ENCODE measurements at places on chromosomes 7 and 10.

DNA sequence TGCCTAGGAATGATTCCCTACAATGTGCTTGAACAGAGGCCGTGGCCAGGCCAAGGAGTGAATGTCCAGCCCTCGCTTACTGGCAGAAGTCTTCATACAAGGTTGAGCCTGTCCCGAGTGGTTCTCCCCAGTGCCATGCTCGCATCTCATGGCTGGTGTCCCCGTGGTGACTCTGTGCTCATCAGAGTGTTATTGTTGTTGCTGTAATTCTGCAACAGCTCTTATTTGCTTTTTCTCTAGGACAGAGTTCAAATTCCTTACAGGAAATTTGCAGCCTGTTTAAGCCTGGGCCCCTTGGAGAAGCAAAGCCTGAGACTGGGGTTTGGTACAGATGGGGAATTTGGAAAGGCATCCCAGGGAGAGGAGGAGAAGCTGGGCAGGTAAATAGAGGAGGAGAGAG, 157.7 kb upstream of the PRR15 start:
- no peak for DNase-seq

- DNase-seq: no peak
These were observed 78.2 kb upstream of the STEAP1B start for GRCh38 chr7:22578007-22578733.

DNA sequence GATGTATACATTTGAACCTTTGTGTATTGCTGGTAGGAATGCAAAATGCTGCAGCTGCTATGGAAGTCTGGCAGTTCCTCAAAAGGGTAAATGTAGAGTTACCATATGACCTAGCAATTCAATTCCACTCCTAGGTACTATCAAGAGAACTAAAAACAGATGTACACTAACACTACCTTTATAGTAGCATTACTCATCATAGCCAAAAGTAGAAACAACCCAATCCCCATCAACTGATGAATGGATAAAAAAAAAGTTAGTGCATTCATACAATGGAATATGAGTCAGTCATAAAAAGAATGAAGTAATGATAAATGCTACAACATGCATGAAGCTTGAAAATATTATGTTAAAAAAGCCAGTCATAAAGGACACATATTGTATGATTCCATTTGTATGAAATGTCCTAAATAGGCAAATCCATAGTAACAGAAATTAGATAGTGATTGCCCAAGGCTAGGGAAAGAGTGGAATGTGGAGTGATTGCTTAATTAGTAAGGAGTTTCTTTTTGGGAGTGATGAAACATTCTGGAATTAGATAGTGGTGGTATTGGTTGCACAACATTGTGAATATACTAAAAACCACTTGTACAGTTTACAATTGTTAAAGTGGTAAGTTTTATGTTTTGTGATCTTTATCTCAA, 96.4 kb upstream of the AOAH start:
- no peak for DNase-seq

- DNase-seq: no peak
These were observed 33.6 kb upstream of the DRGX start for GRCh38 chr10:49429458-49429857.

GRCh38 chr7:6637544-6638229, 569 bp downstream of the ZNF316 start:
- peak; percentile 67 for DNase-seq

- DNase-seq: no peak
These were observed 30.3 kb upstream of the TPK1 start for GRCh38 chr7:144866189-144866588.

GRCh38 chr7:22851145-22851544, 28.5 kb upstream of the TOMM7 start:
- no peak for DNase-seq

DNA sequence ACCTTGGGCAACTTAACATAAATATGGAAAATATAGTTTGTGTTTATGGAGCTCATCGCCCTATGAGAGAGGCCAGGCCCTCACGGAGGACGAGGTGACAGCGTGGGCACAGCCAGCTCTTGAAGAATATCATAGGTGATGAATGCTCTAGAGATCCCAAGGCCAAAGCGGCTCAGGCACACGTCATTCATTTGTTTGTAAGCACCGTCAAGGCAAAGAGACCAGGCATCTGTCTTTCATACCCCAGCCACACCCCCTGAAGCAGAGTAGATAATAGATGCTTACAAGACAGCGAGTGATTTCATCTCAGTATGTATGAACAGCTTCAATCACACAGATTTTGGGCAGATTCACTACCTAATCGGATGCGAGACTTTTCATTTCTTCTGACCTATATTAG, 242.1 kb upstream of the C7orf33 start:
- DNase-seq: no peak

GRCh38 chr10:132404169-132404880, 7.3 kb downstream of the PWWP2B start:
- DNase-seq: no peak

DNA sequence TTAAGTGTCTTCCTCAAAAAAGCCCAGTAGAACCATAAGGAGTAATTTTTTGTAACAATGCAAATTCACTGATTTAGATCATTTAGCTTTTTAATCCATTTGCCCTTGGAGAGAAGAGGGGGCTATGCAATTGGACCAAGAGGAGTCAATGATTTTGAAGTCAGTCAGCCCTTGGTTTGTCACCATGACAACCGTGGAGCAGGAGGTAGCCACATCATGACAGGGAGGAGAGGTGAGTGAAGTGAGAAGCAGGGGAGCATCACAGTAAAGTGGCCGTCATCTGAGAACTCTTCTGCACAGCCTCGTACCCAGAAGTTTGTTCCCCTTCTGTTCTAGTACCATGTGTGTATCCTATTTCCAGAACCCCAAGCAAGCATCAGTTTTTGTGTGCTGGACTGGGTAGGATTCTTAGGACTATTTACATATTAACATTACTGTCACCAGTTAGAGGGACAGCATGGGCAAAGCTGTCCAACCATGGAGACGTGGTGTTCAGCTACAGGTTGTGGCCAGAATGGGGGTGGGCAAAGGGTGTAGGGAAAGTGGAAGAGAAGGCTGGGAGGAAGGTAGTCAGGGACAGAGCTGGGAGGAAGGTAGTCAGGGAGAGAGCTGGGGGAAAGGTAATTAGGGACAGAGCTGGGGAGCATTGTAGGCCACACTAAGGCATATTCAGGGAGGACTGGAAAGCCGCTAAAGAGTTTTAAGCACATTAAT, 13.1 kb downstream of the UBE3C start:
- DNase-seq: no peak

DNA sequence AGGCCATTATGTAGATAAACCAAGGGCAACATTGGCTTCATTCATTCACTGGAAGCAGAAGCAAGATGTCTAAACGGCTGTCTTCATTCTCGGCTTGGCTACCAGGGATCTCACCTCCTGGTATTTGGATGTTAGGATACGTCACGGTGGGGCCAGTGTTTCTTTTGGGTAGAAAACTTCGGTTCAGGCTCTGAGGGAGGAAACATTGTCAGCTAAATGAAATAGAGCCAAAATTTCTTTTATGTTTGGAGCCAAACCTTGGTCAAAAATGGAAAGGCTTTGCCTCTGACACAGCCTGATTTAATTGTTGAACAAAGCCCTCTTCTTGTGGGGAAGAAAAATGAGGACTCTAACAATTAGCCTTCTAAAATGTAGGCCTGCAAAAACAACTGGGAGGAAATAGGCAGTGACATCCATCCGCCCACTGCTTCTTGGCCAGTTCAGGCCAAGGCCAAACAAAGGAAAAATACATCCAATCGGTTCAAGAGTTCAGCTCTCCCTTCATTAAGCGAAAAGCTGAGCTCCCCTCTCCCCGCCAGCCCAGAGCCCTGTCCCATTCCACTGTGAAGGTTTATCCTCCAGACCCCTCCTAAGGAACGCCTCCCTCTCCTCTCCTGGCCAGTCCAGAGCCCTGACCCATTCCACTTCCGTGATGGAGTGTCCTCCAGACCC, 44.4 kb downstream of the PFKFB3 start:
- DNase-seq: peak; percentile 8

- DNase-seq: no peak
These were observed 37.6 kb downstream of the FAM53B start for GRCh38 chr10:124706462-124707143.

DNA sequence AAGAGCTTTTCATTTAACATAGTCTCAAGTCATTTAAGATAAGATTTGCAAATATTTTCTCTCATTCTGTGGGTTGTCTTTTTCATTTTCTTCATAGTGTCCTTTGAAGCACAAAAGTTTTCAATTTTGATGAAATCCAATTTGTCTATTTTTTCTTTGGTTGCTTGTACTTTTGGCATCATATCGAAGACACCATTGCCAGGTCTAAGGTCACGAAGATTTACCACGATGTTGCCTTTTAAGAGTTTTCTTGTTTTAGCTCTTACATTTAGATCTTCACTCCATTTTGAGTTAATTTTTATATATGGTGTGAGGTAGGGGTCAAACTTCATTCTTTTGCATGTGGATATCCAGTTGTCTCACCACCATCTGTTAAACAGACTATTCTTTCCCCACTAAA, 34.7 kb downstream of the TMEM270 start:
- DNase-seq: no peak

GRCh38 chr7:50307368-50308032, 3.0 kb downstream of the IKZF1 start:
- DNase-seq: peak; percentile 72

GRCh38 chr10:76733441-76733936, 904.1 kb downstream of the KCNMA1 start:
- no peak for DNase-seq

DNA sequence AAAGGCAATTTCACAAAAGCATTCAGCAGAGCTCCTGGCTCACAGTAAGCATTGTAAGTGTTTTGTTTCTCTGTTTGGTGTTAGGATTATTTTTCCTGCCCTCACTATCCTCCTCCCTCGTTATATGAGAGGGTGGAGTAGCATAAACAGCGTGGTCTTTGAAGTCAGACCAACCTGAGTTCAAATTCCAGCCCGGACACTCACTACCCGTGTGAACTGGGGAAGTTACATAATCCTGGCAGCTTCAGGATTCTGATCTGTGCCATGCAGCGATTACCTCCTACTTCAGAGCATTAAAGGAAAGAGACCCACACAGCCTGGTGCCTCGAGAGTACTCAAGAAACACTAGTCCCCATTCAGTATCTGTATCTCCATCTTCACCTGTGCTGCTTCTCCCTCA, 386.5 kb downstream of the INHBA start:
- no peak for DNase-seq

DNA sequence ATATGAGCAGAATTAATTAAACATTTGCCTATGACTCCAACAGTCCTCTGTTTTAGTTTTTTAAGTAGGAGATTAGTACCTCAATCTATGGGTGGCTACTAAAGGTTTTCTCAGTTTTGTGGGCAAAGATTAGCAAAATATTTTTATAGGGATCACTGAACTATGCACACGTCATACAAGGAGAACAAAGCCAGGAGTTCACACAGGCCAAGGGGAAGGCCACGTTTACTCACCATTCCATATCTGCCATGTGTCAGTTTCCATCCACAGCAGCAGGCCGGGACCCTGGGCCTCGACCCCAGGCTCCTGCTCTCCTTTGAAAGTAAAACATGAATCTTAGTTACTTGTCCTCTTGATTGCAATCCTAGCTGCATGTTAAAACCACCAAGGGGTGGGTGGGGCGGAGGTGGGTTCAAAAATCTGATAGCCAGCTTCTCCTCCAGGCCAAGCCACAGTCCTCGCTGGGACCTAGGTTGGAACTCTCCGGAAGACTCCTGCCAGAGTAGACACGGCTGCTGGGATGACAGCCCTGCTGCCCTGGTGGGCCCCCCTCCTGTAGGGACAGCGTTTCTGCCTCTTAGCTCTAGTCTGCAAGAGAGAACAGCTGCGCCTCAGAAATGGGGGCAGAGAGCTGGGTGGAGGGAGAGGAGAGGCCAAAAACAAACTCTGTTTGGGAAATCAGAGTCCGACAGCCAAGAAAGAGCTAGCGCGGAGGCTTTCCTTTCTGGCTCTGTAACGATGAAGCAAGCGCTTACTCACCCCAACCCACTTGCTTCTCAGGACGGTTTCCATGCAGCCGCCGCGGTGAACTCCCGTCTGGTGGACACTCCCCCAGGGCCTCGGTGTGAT, 35.6 kb downstream of the PITRM1 start:
- DNase-seq: no peak

- no peak for DNase-seq
These were observed 81.4 kb downstream of the ADCYAP1R1 start for GRCh38 chr7:31133497-31133896.

GRCh38 chr10:105634281-105634680, 993.2 kb downstream of the SORCS3 start:
- no peak for DNase-seq

DNA sequence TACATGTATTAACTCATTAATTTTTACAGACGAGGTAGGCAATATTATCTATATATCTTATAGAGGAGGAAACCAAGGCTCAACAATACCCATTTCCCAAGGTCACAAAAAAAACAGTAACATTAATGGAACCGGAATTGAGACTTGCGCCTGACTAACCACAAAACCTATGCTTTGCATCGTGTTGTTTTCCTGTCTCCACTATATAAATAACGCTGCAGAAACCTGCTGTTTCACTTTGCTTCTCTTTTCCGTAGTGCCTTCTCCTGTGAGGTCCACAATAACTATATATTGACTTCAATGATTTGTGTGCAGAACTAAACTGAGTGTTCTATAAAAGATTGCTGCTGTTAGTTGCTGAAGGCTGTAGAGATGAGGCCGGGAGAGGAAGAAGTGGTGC, 97.7 kb upstream of the RPA3 start:
- DNase-seq: no peak

All from activated T-cell treated with anti-CD3 and anti-CD28 coated beads, Interleukin-2, amount 50 U/mL, for 1 hour (primary cell).